ENCODE measurements at places on chromosomes 5 and 9.

GRCh38 chr9:95143591-95144561 is 173.6 kb downstream of the FANCC start:
- peak; percentile 84 for DNase-seq

GRCh38 chr5:88674356-88675167 is 208.4 kb downstream of the MEF2C start:
- peak; percentile 40 for DNase-seq

- peak; percentile 88 for DNase-seq
Observed at GRCh38 chr5:10695055-10695649, 65.9 kb downstream of the DAP start.

DNA sequence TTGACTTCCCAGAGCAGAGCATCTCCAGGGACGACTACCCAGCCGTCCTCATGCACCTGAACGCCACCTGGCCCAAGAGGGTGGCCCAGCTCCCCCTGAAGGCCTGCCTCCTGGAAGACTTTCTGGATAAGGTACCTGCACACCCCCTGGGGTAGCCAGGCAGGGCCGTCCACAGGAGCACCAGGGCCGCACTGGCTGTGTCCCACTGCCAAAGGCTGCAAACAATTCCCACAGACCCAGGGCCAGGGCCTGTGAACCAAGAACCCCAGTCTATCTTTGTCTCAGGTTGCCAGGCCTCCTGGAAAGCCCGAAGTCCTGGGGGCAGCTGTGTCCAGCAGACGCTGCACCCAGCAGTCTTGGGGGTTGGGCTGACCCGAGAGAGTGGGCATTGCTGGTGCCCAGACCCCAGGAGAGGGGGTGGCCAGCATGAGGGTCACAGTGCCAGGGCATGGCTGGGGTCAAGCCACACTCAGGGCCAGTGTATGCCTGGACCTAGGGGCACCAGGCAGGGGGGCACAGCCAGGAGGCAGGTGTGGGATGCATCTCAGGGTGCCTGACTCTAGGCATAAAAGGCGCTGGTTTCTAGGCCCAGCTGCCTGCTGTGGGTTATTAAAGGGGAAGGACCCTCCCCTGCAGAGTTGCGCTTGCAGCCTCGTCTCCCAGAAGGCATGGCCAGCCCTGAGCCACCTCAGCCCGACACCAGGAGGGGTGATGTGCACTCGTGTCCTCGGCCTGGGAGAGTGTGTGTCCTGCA is 17.7 kb downstream of the SLC6A18 start:
- no peak for DNase-seq

- peak; percentile 17 for DNase-seq
Observed at GRCh38 chr5:68818057-68818695, 275.6 kb upstream of the SLC30A5 start.

- no peak for DNase-seq
Observed at GRCh38 chr5:177388521-177389052, 4.4 kb downstream of the SLC34A1 start.

DNA sequence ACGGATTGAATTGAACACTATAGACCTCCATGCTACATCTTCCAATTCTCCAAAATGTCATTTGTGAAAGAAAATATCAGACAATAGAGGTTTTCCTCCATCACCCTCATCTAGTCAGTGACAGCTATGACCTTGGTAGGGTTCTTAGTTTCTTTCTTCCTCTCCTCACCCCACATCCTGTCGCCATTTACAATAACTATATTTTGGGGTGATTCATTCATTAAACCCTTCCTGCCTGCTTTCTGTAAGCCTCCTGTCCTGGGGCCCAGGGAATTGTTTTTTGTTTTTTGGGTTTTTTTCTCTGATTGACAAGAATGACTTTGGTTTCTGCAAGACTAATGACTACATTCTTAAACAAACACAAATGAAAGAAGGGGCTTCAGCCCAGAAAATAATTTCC is 82.6 kb downstream of the PRELID2 start:
- no peak for DNase-seq

DNA sequence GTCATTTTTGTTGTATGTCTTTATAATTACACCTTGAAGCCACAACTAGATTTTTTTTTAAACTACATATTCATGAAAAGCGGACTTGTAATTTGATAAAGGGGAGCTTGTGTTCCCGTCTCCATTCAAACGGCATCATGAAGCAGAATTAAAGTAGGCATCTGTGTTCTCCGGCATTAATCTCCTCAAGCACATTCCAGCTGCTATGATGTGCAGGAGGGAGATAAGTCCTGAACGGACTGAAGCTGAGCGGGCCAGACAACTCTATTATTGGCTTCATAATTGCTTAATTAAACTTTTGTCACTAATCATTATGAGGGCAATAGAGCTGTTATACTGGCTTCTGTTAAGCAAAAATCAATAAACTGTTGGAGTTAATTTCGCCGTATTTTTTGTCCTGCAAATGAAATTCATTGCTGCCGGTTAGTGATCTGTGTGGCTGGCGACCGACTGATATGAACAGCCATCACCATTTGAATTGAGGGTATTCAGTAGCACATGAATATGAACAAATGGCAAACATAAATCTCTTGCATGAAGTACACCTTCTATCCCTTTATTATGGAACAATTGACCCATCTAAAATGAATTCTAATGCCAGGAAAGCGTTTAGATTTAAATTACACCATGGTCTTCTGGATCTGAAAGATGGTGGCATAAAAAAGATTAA is 408.8 kb upstream of the IRX1 start:
- no peak for DNase-seq

- DNase-seq = no peak
Observed at GRCh38 chr9:35335164-35335563, 154.7 kb upstream of the RUSC2 start.

GRCh38 chr9:69089491-69089890 is 53.9 kb downstream of the FXN start:
- DNase-seq = no peak

- no peak for DNase-seq
Observed at GRCh38 chr5:103408408-103408807, 149.8 kb downstream of the MACIR start.

DNA sequence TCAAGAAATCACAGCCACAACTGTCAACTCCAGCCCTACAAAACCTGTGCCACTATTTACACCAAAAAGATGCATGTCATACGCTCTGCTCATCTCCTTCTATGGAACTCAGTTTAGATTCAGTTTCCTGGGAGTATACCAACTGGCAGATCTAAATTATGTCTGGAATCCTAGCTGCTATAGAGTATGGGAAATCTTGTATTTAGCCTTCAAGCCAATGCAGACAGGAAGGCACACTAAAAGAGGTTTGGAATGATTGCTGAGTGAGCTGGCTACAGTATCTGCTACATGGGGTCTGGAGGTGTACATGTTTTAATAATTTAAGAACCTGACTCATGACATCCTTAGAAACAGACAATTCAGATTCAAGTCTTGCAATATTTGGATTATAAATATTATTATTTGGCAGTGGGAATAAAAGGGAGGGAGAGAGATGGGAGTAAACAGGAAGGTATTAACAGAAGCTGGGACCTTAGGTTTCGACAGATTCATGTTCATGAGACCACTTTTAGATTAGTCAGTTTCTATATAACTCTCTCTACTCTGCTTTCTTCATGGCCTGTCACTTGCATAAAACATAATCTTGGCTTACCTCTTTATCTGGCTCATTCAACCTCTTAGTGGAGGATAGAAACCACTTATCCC is 178.8 kb upstream of the HAPLN1 start:
- peak; percentile 23 for DNase-seq

- DNase-seq = no peak
Observed at GRCh38 chr5:54275361-54275760, 35.0 kb downstream of the ARL15 start.

DNA sequence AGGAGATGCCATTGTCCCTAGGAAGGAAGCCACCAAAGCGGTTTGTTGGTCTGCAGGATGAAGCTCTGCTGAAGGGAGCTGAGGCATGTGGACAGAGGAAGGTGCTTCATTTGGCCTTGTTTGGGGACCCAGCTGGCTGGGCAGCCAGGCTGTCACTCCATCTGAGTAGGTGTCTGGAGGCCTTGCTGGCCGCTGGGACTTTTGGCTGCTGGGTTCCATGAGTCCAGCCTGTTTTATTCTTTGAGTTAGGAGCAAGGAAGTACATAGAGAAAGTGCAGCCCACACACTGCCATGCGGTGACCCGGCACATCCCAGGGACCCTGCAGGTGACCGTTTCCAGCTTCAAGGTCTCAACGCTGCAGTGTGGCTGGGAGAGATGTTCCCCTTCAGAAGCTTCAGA is 251.2 kb upstream of the IRX4 start:
- no peak for DNase-seq

- DNase-seq = no peak
Observed at GRCh38 chr5:65213921-65214525, 267.7 kb downstream of the ADAMTS6 start.

GRCh38 chr5:76331126-76331525 is 72.0 kb upstream of the IQGAP2 start:
- DNase-seq = no peak

- DNase-seq = no peak
Observed at GRCh38 chr5:52898961-52899680, 90.0 kb upstream of the ITGA2 start.

- DNase-seq = no peak
Observed at GRCh38 chr5:34449639-34450038, 206.5 kb upstream of the RAI14 start.

GRCh38 chr5:133260715-133261114 is 208.9 kb downstream of the HSPA4 start:
- DNase-seq = no peak

GRCh38 chr5:65742565-65743231 is 20.7 kb downstream of the NLN start:
- DNase-seq = peak; percentile 70

DNA sequence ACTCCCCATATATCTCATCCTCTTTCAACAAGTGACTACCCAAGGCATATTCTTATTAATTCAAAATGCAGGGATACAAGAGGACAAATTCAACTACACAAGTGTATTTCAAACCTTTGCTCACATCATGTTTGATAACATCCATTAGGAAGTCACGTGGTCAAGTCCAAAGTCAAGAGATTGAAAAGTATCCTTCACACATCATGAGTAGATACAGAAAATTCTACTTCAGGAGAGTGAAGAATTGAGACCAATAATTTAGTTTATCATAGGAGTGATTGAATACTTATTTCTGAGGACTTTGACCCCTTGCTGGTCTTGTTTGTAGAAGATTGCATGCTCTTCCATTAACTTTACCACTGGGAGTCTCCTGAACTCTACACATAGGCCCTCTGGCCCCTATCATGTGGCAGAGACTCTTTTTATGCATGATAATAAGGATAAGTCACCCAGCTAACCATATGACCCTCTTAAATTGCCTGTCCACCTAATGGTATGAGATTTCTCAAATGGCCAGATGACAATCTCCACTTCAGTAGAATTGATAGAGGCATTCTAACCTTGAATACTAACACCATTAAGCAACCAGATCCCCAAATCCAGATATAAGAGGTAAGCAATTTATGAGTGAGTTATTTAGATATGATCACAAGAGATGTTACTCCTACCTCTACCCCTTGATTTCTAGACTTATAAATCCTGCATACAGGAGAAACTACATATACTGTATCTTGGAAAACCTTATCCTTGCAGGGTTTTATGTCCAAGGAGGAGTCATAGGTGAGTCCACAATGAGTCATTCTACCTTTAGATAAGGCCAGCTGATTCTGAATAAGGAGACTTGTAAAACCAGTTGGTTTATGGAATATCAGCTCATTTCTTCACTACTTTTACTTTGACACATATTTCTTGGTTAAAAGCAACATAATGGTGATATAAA is 26.6 kb upstream of the SLC46A2 start:
- DNase-seq = no peak

DNA sequence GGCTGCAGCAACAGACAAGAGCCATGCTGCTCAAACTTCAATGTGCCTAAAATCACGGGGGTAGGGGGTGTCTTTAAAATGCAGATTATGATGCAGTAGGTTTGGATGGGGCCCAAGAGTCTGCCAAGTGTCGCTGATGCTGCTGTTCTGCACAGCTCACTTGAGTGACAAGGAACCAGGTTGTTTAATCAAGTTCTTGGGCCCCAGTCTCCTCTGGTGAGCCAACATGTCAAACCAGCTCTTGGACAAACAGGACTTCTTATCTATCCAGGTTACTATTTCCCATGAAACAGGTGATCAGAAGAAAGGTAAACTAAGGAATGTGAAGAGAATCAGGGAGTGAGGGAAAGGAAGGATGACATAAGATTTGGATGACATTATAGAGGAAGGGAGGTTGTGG is 78.0 kb downstream of the APBA1 start:
- DNase-seq = no peak

DNA sequence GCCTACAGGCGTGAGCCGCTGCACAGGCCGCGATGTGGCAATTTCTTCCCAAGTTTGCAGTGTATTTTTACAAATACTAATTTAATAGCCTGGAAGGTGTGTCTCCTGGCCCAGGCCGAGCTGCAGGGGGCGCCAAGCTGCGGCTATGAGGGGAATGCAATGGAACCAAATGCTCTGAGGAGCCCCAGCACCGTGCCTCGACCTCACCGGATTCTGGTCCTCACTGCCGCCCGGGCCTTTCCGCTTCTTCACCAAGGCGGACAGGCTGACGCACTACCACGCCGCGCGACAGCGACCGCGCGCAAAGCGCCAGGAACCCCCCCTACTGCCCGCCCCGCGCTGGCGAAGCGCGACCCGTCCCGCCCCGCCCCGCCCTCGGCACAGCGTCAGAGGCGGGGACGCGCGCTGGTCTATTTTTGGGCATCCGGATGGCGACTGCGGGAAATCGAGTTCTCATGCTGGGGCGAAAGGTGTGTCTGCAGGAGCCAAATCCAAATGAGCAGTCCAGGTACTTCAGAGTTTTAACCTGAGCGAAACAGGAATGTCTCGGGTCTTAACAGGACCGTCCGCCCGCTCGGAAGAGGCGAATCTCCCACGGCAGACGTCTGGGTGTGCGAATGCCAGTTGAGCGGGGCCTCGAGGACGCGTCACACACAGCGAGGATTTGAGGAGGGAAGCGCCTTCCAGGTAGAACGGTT is 31.7 kb upstream of the PRXL2C start:
- DNase-seq = peak; percentile 76

- DNase-seq = no peak
Observed at GRCh38 chr5:73968246-73968645, 342.2 kb downstream of the ARHGEF28 start.
